ENCODE measurements at places on chromosomes 12 and 14. TPM values are rescaled to one million over a fixed set of nuclear protein-coding genes. Genes with fewer than 3 reads are reported as not detected.

Gene HSPB8
- polyA plus RNA-seq, result 15.3 TPM

- no peaks in the 10 kb centered on the region for H3K27me3 ChIP-seq
- no peak overlapping the region for H3K27ac ChIP-seq
- no peaks in the 10 kb centered on the region for H3K4me1 ChIP-seq
- H3K4me3 ChIP-seq, result no peak overlapping the region
- H3K36me3 ChIP-seq, result 0 out of 2 replicates have a peak, but pooled peaks cover 4% of the 10 kb centered on the region
- DNase-seq, result peak; percentile 5
Measured at GRCh38 chr12:45435945-45436710, 220.2 kb downstream of the ANO6 start.

GRCh38 chr12:3213188-3213587, 136.0 kb downstream of the TSPAN9 start:
- no peak for DNase-seq
- H3K27ac ChIP-seq, result no peak overlapping the region
- no peak overlapping the region for H3K4me3 ChIP-seq
- no peaks in the 10 kb centered on the region for H3K36me3 ChIP-seq

GRCh38 chr12:104756901-104757300, 201.2 kb downstream of the SLC41A2 start:
- H3K36me3 ChIP-seq, result no peaks in the 10 kb centered on the region
- H3K4me3 ChIP-seq, result no peak overlapping the region
- no peaks in the 10 kb centered on the region for H3K4me1 ChIP-seq
- DNase-seq, result no peak

DNA sequence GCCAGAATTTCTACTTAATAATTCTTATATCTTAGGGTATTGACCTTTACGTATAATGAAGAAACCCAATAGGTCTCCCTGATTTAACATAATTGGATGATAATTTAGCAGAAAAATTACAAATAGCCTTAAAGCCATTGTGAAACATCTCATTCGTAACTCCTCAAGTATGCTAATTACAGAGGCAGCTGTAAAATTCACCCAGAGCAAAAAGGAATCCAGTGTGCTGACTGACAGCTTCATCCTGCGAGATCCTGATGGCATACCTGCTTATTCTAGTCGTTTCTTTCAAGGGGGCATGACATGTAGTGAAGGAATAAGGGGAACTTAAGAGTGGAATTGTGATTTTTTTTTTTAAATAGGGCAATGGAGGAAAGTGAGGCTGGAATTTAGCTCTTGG, 291.5 kb downstream of the FUT8 start:
- peak; percentile 52 for DNase-seq
- peak overlapping the region; percentile 66 for H3K27ac ChIP-seq
- peaks cover 22% of the 10 kb centered on the region for H3K4me1 ChIP-seq

DNA sequence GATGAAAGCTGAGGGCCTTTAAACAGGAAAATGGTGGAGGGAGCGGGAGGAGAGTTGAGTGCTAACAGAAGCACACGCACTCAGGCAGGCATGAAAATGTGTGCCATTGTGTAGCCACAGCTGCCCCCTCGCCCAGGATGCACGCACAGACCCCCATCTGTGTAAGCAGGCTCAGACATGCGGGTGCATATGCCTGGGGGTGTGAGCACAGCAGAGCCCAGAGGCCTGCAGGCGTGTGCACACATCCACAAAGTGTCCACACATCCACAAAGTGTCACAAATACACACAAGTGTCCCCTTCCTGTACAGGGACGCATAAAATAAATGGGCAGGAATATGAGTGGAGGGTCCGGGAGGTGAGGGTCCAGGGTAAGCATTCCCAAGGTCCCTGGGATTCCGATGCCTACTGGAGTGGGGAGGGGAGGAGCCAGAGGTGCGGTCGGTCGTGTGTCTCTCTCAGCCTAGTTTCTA, 805 bp upstream of the KRT7 start:
- no peak overlapping the region for H3K27ac ChIP-seq
- DNase-seq, result no peak
- no peak overlapping the region for H3K4me3 ChIP-seq
- no peaks in the 10 kb centered on the region for H3K36me3 ChIP-seq
- no peaks in the 10 kb centered on the region for H3K27me3 ChIP-seq
